ENCODE measurements at places on chromosomes 4 and X.

DNA sequence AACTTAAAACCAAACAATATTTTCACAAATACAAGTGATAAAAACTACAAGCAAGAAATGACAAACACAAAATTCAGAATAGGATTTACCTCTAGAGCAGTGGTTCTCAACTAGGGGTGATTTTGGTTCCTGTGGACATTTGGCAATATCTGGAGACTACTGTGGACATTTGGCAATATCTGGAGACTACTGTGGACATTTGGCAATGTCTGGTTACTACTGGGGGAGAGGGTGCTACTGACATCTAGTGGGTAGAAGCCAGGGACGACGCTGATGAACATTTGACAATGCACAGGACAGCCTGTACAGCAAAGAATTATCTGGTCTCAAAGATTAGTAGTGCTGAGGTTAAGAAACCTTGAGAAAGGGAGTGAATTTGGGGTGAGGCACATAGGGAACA, 169.8 kb downstream of the CLCN4 start:
- peak; percentile 0 for DNase-seq

DNA sequence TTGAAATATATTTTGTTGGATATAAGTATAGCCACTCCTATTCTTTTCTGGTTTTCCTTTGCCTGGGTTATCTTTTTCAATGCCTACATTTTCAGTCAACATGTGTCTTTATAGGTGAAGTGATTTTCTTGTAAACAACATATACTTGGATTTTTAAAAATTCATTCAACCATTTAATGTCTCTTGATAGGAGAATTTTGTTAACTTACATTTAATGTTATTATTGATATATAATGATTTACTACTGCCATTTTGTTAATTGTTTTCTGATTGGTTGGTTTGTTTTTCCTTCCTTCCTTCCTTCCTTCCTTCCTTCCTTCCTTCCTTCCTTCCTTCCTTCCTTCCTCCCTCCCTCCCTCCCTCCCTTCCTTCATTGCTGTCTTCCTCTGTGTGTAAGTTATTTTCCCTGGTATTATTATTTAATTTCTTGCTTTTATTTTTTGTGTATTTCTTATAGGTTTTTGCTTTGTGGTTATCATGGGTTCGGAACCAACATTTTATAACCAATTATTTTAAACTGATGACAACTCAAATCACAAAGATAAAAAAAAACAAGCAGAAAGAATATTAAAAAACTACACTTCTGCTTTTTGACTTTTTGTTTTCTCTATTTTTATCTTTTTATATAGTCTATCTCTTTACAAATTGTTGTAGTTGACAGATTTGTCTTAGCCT, 330.1 kb upstream of the GRID2 start:
- no peak for DNase-seq

GRCh38 chr4:173424899-173425805, 26.2 kb upstream of the SCRG1 start:
- DNase-seq: no peak

DNA sequence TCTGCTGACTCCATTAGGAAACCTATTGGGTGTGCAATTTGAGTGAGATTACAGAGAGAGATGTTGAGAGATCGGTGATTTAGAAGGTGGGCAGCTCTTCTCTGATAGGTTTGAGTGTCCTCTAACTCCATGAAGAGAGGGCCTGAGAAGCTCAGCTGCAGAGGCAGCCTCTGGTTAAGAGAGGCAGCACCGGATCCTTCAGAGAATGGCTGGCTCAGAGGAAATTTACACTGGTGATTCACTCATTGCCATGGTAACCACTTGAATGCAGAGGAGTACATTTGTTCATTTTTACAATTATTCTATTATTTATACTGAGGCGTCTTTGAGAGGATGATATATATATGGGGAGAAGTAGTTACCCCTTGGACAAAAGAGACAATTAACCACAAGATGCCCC, 171.7 kb downstream of the PDGFRA start:
- DNase-seq: no peak

GRCh38 chr4:62914758-62915157, 1494.5 kb downstream of the TECRL start:
- DNase-seq: no peak
